ENCODE measurements at places on chromosomes 12 and 14.
A peak's percentile ranks its signal among the peaks of the same experiment; 100 is the strongest.

- DNase-seq, result no peak
Measured at GRCh38 chr12:98222135-98222534, 293.3 kb upstream of the TMPO start.

DNA sequence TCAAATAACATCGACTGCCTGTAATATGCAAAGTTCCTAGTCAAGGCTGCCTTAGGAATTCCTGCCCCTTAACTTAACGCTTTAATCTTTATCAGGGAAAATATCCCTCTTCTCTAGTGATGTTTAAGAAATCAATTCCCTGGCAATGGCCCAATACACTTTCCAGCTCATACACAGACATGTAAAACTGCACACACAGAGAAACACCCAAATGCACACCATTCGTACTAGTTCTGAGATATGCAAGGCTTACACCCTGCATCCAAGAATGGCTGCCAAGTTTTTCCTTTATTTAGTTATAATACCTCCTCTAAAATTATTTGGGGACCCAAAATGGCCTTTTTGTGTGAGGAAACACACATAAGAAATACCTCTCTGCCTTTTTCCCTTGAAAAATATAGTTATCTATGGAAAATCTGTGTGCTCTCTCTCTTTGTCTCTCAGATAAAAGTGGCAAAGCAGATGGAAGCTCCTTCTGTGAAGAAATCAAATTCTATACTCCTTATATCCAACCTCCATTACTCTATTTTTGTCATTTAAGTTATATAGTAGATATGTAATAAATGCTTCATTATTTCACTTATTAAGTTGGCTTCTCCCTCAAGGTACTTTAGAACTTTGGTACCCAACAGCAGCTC, 120.0 kb upstream of the MDM1 start:
- DNase-seq, result no peak

DNA sequence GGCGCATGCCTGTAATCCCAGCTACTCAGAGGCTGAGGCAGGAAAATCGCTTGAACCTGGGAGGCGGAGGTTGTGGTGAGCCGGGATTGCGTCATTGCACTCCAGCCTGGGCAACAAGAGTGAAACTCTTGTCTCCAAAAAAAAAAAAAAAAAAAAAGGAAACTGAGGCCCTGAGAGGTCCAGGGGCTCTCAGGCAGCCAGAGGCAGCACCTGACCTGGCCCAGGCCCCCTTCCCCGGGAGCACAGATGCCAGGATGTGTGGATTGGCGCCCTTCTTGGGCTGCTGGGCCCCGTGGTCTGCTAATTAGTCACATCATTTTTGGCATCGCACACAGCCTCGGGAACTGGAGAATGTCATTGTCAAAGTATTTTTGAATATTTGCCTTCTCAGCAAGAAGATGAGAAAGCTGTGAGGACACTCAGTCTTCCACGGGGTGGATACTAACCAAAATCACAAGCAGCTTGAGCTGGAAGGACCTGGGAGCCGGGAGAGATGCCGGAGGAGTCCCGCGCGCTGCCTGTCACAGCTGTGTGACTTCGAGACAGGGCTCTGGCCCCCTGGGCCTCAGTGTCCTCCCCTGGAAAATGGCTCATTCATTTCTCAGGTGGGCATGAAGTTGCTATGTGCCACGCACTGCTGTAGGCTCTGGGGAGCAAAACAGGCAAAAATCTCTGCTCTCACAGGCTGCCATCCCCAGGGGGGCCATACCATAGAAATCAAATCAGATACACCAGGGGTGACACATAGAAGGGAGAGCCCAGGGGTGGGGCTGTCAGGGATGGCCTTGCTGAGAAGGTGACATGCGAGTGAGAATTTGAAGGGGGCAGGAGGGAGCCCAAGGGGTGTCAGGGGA, 12.5 kb upstream of the RCOR1 start:
- DNase-seq, result peak; percentile 77

DNA sequence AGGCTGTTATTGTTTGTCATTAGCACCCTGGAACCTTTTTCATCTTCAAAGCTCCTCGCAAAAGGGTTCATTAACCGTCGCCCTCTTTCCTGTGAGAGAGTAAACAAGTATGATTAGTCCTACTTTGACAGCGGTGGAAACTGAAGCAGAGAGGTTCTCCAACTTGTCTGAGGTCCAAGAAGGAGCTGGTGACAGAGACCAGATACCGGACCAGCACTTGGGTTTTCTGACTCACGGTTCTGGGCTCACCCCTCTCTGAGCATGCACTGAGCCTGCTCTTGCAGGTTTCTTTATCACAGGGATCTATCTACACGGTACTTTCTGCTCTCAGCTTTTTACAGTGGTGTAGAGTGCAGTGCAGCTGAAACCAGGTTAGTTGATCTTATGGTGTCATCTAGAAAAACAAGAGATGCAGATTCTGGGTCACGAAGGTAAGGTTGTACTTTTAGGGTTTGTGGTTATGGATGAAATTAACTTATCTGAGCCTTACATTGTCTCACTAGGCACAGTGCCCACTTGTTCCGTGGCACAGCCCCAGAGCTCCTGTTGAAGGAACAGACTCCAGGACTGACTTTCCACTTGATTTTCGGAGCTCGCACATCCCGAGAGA, 62.1 kb downstream of the PPP2R5C start:
- no peak for DNase-seq

- peak; percentile 91 for DNase-seq
Measured at GRCh38 chr12:112906712-112907414, at the start of gene OAS1. Gene OAS1, plus strand, starts transcription at chr12:112906962. Its CDS starts 78 bp downstream, at chr12:112907040.

DNA sequence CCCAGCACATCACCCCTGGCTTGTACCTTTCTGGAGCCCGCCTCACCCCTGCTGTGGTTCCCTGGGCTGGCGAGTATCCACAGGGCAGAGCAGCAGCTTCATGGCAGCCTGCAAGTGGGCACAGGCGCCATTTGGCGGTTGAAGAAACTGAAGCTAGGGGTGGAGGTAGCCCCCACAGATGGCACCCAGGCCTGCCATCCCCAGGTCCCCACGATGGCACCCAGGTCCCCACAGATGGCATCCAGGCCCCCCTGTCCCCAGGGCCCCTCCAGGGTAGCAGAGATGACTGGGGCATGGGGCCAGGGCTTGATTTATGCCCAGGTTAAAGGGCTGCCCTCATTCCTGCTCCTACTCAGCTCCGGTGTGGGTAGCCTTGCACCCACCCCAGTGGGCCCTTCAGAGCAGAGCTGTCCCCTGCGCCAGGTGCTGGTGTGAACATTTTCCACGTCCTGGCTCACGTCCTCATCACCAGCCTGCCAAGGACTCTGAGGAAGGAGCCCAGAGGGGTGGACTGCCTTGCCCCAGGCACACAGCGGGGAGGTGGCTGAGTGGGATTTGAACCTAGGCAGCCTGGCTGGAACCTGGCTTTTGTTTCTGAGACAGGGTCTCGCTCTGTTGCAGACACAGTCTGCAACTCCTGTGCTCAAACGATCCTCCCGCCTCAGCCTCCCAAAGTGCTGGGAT, 8.7 kb downstream of the MMP17 start:
- DNase-seq, result no peak

- DNase-seq, result no peak
Measured at GRCh38 chr14:35189422-35189821, 67.1 kb downstream of the PRORP start.
